ENCODE measurements at places on chromosomes 3 and 15. TPM values are rescaled to one million over a fixed set of nuclear protein-coding genes. Genes with fewer than 3 reads are reported as not detected.

The SEC62 gene
- total RNA-seq, result 83.3 TPM

The PLXND1 gene
- total RNA-seq, result 214 TPM

The SEMA3G gene
- total RNA-seq, result 0.07 TPM

DNA sequence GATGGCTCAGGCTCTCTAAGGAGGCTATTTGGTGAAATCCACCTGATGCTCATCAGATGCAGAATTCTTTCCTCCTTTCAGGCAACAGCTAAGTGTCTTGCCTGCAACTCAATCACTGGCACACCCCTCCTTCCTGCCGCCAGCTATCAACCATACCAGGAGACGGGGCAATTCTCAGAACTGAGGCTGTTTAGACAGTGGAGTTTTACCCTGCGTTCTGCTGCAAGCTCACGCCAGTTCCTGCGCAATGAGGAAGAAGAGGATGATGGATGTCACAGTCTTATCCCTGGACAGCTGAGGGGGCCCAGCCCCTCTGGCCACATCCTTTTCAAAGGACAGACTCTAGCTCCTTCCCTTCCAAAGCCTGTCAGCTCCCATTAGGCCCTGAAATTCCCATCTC lies 7.0 kb upstream of the MANF start:
- DNase-seq, result no peak

- no peak for DNase-seq
Observed at GRCh38 chr15:63554337-63554927, 42.8 kb upstream of the FBXL22 start.

DNA sequence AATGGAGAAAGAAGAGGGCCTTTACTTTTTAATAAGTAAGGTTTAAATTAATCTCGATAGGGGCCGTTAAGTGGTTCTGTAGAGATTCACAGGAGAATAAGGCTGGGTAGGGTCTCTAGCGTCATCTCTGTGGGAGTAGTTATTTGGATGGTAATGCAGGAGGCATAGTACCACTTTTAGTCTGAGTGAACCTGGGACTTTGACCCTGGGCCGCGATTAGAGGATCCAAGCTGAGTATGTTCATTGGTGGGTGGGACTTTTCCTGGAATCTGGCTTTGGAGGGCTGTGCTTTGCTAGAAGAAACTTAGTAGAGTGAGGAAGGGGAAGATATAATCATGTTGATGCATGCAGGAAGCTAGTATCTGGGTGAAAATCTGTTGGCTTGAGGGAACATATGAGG lies 4.0 kb downstream of the LPP start:
- DNase-seq, result no peak

- DNase-seq, result peak; percentile 68
Observed at GRCh38 chr3:172673210-172673679, 37.6 kb downstream of the NCEH1 start.

DNA sequence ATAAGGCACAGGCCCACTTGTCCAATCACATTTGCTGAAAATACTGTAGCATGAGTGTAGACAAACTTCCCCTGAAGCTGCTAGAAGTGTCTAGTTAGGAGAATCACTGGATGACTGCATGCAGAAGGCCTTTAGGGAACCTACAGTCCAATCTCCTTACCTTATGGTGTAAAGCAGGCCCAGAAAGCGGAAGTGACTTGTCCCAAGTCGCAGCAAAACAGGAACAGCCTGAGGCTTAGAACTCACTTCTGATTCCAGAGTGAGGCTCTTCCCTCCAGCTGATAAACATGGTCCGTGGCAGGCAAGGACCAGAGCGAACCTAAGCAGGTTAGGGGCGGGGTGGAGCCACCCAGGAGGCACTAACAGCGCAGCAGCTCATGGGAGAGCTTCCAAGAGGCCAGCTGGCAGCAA lies 2.5 kb downstream of the GRAMD2A start:
- DNase-seq, result no peak

Data from natural killer cell (primary cell).